ENCODE measurements at places on chromosomes 13 and 19. TPM values are rescaled to one million over a fixed set of nuclear protein-coding genes. Genes with fewer than 3 reads are reported as not detected.

DNA sequence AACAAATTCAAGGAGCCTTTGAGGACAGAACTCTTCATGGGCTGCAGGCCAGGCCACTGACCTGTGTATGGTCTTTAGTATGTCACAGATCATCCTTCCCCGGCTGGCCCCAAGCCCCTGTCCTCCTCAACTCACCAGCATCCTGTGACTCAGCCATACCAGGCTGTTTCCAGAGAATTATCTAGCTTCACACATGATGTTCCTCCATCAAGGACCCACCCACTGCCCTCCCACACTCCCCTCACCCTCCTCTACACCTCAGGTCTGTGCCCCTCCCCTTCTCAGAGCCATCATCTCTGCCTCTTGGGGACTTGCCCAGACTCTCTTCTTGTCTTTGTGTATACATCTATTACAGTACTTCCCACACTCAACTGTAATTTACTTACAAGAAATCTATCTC, 14.7 kb downstream of the DCT start:
- DNase-seq: no peak

- peak; percentile 20 for DNase-seq
Measured at GRCh38 chr13:31898378-31899071, 133.0 kb upstream of the FRY start.

ZNF677 gene
- total RNA-seq: 12.4 TPM

GRCh38 chr13:37313372-37313771, 207.9 kb upstream of the CSNK1A1L start:
- peak; percentile 32 for DNase-seq

DNA sequence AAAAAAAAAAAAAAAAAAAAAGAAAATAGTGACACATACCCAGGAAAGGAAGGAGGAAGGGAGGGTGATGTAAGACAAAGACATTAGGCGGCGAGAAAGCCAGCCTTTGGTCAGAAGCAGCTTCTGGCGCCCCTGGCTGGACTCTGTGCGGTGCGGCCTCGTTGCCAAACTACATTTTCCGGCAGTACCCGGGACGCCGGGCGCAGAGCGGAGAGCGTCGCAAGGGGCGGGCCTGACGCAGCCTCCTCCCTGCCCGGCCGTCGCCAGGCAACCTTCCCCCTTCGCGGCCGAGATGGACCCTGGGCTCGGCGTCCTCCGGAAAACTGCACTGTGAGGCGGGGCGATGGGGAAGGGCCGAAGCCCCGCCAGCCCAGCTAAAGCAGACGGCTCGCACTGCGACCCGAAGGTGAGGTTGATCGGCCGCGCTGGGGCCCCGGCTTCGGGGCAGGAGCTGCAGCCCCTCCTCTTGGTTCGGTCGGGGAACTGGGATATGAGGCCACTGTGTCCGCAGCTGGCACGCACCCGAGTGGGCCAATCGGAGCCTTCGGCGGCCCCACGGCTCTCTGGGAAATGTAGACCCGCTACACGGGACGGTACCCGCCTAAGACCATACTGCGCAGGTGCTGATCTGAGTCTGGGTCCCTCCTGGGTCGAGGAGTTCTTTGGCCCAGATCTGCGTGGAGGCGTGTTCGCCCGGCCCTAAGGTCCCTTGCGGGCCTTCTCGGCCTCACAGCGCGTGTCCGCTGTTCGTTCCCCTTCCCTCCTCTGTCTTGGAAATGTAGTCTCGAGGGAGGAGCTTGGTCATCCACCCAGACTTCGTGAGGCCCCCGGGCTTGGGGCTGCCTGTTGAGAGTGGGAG, 2.3 kb upstream of the MZF1 start:
- DNase-seq: peak; percentile 90

ZNF835 gene
- not detected for total RNA-seq

FAM83E gene
- total RNA-seq: not detected

FARP1 gene
- 10.0 TPM for total RNA-seq

- DNase-seq: peak; percentile 18
Measured at GRCh38 chr19:29680447-29680846, 15.2 kb downstream of the PLEKHF1 start.

RFPL4A gene
- not detected for total RNA-seq

DNA sequence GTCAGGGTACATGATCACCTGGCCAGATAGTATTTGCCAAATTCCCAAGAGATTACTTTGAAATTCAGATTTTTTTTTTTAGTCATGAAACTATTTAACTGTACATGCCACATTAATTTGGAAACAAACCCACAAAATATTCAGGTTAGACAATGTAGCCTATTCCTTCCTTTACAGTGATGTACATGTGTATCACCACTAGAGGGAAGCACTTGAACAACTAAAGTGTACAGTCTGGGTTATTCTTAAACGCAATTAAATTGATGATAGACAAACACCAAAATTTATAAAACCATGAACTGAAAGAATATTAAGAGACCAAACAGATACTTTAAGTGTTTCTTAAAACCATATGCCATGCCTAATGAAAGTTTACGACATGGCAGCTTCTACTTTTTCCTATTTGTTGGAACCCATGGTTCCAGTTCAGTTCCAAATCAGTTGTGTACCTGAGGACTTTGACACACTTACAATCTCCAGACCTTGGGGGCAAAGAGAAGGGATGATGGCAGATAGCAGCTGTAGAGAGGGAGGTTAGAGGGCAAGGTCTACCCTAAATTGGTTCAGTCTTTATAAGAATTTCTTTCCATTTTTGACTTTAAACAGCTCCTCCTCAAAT, 52.8 kb downstream of the TNFSF13B start:
- DNase-seq: peak; percentile 28

- no peak for DNase-seq
Measured at GRCh38 chr19:2668175-2668763, 34.2 kb downstream of the GNG7 start.

COL4A2 gene
- total RNA-seq: 212 TPM

DNA sequence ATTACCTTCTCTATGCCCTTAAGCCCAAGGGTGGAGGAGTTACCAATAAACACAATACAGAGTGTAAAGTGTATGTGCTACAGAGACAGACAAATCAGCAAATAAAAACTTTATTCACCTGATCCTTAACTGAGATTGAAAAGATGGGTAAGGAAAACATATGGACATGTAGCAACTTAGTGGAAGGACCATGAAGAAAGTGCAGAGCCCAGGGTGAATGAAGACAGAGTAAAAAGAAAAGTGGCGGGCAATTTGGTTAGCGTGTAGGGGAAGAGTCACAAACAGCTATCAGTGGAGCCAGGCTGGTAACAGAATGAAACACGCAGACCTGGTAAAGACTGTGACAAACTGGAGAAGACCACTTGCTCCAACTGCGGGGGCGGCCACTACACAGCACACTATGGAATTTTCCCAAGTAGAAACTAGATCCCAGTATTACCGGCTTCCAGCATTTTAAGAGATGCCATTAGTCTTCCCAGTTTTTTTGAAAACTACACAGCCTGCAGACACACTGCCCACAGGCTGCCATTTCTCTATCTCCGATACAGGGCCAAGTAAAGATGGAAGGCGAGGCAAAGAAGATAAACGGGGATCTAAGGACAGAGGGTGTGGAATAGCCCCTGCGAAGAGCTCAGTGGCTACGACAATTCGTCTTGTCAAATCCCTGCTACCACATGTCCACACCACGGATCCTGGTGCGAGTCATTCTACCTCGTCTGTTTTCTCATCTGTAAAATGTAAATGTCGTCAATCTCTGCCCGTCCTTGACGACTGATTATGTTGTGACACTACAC, 1.2 kb downstream of the UQCRFS1 start:
- DNase-seq: peak; percentile 19

GRCh38 chr19:48333467-48334384, 8.4 kb downstream of the EMP3 start:
- DNase-seq: peak; percentile 91

DNA sequence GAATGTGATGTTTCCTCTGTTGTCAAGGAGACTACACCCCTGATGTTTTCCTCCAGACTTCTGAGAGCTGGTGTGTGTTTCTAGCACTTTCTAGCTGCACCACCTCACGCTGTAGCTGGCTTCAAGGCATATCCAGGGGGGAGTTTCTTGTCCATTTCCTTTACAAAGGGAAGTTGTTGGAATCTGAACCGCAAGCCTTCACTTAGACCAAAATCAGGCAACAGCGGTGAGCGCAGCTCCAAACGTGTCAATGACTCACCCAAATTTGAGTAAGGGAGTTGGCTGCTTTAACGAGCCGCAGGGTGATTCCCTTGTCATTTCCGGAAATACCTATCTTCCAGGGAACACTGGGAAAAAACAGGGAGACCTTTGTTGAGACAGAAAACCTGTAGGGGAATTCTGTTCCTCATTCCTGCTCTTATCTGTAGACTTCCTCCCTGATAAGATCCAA, 2.5 kb downstream of the LDLR start:
- peak; percentile 98 for DNase-seq

ELOF1 gene
- 62.6 TPM for total RNA-seq

DNA sequence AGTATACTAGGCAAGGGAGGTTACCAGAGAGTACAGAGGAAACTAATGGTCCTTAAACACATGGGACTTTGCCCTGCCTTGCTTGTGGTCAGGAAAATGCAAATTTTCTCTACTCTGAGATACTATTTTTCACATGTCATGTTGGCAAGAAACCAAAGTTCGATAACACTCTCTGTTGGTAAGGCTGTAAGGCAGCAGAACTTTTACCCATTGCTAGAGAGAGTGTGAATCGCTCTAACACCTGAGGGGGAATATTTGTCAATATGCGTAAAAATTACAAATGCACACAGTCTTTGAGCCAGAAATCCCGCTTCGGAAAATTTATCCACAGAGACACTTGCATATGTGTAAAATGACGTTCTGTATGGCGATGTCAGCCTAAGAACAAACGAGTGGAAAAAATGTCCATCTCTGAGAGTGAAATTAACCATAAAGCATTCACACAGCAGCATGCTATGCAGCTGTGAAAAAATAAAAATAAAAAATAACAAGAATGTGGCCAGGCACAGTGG, 9.5 kb upstream of the RFX1 start:
- no peak for DNase-seq

GRCh38 chr13:76622315-76623040, 263.7 kb downstream of the KCTD12 start:
- peak; percentile 35 for DNase-seq

DNA sequence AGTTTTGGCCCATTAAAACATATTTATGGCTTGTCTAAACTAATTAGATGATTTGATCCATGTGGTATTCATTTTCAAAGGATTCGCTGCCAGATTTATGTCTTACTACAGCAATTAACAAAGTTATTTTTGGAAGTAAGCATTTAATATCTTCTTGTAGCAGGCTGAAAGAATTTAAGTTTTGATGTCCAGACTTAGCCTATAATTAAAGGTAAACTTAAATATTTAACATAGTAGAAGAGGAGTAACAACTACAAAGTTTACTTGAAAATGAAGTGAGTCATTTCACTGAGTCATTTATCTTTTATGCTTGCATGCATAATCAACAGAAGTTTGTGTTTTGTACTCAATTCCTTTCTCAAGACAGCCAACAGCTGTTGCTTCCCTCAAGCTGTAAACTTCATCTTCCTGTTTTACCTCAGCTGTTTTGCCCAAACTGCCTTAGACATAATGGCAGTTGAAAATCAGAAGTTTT, 58.1 kb downstream of the EDNRB start:
- peak; percentile 32 for DNase-seq

DNA sequence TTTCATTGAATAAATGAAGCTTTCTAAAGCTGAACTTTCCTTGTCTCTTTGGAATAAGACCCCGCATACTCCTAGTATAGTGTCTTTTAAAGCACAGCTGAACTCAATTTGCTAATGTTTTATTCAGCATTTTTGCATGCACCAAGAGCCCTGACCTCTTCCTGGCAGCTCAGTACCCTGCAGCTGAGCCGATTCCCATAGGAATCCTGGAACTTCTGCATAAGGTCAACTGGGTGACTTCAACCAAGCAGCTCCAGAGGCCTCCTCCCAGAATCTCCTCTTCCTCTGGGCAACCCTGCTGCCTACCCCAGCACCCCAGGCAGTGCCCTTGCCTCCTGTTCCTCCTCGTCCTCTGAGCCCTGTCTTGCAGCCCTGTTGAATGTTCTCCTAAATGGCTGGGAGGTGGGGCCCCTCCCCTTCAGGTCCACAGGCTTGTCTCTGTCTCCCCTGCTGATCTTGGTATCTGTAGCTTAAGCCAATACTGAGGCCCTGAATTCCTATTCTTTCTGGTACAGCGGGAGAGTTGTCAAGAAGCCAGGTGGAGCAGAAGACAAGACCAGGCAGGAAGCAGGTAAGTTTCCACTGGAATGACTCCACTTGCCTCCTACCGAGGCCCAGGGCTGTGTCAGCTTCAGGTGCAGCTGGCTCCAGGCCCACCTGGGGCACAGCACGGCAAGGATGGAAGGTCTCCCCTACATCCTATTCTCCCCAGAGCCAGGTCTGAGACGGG, 23.6 kb upstream of the CCDC124 start:
- no peak for DNase-seq

ZIC2 gene
- not detected for total RNA-seq

PGLYRP1 gene
- total RNA-seq: not detected

CBLC gene
- not detected for total RNA-seq

DNA sequence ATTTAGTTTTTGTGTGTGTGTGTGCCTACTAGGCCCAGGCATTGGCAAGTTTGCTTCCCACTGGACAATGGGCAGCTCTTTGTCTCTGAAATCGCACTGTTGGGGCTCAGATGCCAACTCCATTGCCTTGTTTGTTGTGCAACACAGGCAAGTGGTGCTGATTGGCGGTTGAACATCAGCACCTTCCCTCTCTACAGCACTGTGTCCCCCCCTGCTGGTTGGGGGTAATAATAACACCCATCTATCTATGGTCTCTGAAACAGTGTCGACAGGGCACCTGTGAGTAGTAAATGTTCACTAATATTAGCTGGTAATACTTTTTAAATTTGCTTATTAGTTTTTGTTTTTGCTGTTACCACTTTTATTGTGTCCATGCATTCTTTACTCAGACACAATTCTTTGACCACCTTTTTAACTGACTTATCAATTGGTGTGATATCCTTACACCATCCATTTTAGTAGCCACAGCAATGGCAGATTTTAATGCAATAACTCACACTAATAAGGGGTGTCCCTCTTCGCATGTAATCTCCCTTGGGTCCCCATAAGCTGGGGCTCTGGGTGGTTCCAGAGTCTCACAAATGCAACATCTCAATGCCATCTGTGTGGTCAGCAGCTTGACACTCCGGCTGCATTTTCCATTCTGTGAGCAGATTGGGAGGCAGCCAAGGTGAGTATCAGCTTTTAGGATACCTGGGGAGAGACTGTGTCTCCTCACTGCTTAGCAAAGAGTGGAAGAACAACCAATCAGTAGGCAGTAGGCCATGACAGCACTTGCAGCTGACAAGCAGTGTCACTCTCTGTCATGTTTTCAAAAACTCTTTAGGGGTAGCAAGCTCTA, 47.7 kb upstream of the UQCRFS1 start:
- peak; percentile 28 for DNase-seq

GRCh38 chr19:8510589-8511115, 3.3 kb downstream of the ZNF414 start:
- DNase-seq: no peak

- no peak for DNase-seq
Measured at GRCh38 chr13:32962342-32962741, 53.9 kb upstream of the KL start.

GRCh38 chr13:27371932-27372331, 52.5 kb upstream of the GTF3A start:
- DNase-seq: no peak

GRCh38 chr13:44840131-44840530, 149.1 kb downstream of the NUFIP1 start:
- no peak for DNase-seq

ANKLE1 gene
- 1.3 TPM for total RNA-seq

FXYD5 gene
- 338 TPM for total RNA-seq

- no peak for DNase-seq
Measured at GRCh38 chr19:11426656-11427055, 7.5 kb upstream of the RGL3 start.

HSPB6 gene
- total RNA-seq: 0.10 TPM

ZNF880 gene
- total RNA-seq: 13.1 TPM

- DNase-seq: no peak
Measured at GRCh38 chr19:7900401-7900870, 3.2 kb upstream of the MAP2K7 start.

ZNF723 gene
- 0.12 TPM for total RNA-seq

ILF3 gene
- 107 TPM for total RNA-seq
